ENCODE measurements at places on chromosomes 2 and 18.
A peak's percentile ranks its signal among the peaks of the same experiment; 100 is the strongest.

GRCh38 chr2:128273469-128274081 lies 45.1 kb downstream of the HS6ST1 start:
- no peak for DNase-seq

GRCh38 chr2:168354499-168354898 lies 101.6 kb upstream of the CERS6 start:
- peak; percentile 31 for DNase-seq

- DNase-seq, result peak; percentile 87
These were observed at the start of gene TAF1B for GRCh38 chr2:9843229-9844035. Gene TAF1B, plus strand, starts transcription at chr2:9843474. Its CDS starts 68 bp downstream, at chr2:9843542.

GRCh38 chr18:54852780-54853675 lies 24.8 kb downstream of the RAB27B start:
- DNase-seq, result peak; percentile 71

GRCh38 chr2:136013955-136014354 lies 28.5 kb upstream of the DARS1 start:
- DNase-seq, result no peak

DNA sequence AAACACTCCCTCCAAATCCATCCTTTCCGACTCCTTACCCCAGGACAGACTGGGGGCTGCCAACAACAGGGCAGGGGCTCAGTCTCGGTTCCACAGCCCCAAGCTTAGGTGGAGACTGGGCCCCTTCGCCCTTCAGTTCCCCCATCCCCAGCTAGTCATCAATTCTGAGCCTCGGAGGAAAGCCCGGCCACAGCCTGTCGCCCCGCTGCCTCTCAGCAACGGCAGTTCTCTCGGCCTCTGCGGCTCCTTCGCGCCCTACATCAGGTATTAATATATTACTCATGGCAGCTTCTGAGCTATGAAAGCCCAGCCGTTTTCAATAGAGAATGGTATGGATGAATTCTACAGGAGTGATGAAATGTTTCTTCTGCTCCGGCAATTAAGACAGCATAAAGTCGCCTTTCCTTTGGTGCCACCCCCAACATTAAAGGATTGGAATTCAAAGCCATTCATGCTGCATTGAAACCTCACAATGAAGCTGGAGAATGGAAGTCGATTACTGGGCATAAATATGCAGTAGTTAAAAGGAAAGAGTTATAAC lies 2.8 kb downstream of the HDAC4 start:
- no peak for DNase-seq

GRCh38 chr2:149872638-149873150 lies 285.1 kb upstream of the MMADHC start:
- DNase-seq, result no peak

- DNase-seq, result no peak
These were observed 11.1 kb downstream of the TTL start for GRCh38 chr2:112493048-112493447.

DNA sequence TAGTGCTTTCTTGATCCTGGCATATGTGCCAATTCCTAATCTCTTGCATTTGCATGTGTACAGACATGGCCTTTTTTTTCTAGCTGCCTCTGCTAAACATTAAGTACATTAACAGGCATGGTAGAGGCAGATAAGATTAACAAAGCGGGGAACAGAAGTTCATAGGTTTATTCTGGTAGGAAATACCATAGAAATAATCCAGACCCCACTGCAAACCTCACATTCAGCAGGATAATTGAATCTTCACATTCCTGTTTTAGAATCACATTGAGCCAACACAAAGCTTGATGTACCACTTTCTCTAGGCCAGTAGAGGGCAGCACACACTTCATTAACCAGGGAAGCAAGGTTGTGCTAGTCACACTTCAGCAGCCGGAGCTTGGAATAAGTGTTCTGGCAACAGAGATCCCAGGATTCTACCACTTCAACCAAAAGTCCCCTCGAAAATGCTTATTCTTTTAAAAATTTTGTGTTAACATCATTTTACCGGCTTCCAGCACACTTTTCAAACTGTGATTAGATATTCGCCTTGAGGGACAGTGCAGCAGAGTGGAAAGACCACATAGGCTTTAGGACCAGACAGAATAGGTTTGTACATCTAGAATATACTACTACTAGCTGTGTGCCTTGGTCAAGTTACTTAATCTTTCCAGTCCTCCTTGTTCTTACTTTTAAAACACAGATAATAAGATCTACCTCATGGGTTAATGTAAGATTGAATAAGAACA lies 420.2 kb upstream of the CHST9 start:
- DNase-seq, result peak; percentile 42

- DNase-seq, result no peak
These were observed 200.1 kb downstream of the NDUFA10 start for GRCh38 chr2:239824866-239825704.

DNA sequence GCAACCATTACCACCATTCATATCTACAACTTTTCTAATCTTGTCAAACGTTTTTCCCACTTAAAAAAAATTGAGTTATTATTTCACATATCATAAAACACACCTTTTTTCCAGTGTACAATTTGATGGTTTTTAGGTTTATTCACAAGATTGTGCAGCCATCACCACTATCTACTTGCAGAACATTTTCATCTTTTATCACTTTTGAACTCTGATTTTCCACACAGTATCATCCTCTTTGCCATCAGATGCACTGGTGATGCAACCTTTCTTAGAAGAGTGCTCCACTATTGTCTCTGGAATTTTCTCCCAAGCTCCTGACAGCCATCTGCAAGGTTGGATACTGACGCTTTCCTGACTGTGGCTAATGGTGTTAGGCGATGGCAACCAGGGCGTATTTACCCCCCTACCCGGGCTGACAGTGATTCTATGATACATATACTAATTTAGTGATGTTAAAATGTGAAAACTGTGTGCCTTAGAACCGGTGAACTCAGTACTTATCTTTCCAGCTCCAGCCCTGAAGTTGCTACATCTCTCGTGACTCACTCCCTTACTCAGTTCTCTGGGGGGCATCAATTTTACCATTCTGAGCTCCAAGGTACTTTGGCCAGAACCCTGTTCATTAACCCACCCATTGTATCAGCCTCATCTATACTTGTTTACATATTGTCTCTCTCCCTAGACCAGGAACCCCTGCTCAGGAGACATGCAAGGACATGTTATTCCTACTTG lies 105.4 kb upstream of the SPRED2 start:
- no peak for DNase-seq

- DNase-seq, result no peak
These were observed 162.7 kb downstream of the DYSF start for GRCh38 chr2:71615767-71616730.

GRCh38 chr2:6917071-6917760 lies at the start of gene RNF144A:
Gene RNF144A, plus strand, starts transcription at chr2:6917412. Its CDS starts 79,515 bp downstream, at chr2:6996927.
- DNase-seq, result peak; percentile 79

- DNase-seq, result no peak
These were observed 32.8 kb upstream of the TANC1 start for GRCh38 chr2:158935617-158936016.

DNA sequence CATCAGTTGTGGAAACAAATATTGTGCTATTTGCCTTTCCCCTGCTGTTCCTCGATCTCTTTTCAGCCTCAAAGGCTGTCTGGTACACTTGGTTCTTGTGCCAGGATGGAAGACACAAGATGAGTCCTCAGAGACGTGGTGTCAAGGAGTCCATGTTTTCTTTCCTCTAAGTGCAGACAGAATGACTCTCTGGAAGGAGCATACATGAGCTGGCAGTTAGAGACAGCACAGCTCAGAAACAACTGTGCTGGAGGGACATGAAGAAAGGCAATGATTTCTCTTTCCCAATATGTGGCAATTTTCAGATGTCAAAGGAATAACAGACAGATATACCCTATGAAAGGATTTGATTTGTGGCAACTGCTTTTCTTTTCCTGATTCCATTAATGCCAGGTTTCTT lies 162.2 kb downstream of the AFF3 start:
- DNase-seq, result no peak

DNA sequence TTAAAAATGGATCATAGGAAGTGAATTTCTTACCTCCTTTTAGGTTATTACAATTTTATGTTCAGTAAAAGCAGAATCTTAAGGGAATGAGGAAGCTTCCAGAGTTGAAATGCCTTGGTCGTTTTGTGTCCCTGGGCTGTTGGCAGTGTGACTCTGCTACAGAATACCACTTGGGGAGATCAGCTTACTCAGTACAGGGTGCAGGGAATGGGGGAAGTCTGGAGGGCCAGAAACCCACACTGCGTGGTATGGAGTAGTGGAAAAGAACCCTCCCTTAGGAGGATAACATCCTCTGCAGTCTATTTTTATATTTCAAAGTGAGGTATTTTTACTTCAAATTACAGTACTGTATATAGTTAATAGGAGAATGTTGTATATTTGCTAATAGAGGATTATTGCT lies 51.1 kb downstream of the R3HDM1 start:
- no peak for DNase-seq

DNA sequence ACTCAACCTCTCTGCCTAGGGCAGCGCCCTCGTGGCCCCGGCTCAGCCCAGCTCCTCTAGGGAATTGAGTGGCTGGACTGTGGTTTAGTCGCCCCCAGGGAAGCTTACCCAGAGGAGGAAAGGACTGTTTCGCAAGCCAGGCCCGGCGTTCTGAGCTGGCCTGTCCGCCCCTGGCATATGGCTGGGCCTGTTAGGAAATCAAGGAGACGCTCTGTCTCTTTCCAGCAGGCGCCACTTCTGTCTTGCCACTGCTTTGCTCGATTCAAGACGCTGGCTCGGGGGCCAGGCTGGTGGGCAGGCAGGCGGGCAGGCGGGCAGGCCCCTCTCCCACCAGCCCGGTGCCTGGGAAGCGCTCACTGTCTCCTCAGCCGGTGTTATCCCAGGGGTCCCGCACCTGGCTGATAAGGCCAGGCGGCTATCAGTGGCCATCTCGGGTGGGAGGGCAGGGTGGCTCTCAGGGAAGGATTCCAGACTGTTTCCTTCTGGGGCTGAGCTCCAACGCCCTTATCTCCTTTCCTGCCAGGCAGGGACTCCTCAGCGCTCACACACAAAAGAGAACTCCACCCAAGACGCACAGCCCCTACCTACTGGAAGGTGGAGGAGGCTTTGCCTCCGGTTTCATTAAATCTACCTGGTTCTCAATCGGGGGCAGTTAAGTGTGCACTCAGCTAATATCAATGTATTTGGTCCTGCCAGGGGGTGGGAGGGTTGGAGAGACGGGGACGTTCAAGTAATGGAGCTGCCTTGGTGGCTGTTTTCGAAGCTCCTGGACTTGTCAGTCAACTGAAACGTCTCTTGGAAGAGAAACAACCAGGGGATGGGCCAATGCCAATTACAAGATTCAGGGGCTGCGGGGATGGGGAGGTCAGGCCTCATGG lies 109.1 kb downstream of the SMAD7 start:
- DNase-seq, result no peak

Data from KG1 (cell line).